Activated naive CD4-positive, alpha-beta T cell treated with anti-CD3 and anti-CD28 coated beads for 36 hours (primary cell): ENCODE measurements at places on chromosomes 11 and 22. TPM values are rescaled to one million over a fixed set of nuclear protein-coding genes. Genes with fewer than 3 reads are reported as not detected.

Gene ANO9
- 28.9 TPM for total RNA-seq

Gene FGF4
- not detected for total RNA-seq

- DNase-seq = no peak
- peaks cover 2% of the 10 kb centered on the region for H3K4me1 ChIP-seq
- H3K27me3 ChIP-seq = no peaks in the 10 kb centered on the region
- H3K4me3 ChIP-seq = no peak overlapping the region
- H3K27ac ChIP-seq = no peak overlapping the region
These were observed 2.4 kb upstream of the SPDYC start for GRCh38 chr11:65167656-65168055.

- H3K4me1 ChIP-seq = peaks cover 5% of the 10 kb centered on the region
- H3K27ac ChIP-seq = no peak overlapping the region
- H3K4me3 ChIP-seq = no peak overlapping the region
- H3K36me3 ChIP-seq = no peaks in the 10 kb centered on the region
These were observed 879.3 kb downstream of the DLG2 start for GRCh38 chr11:84747871-84748270.

DNA sequence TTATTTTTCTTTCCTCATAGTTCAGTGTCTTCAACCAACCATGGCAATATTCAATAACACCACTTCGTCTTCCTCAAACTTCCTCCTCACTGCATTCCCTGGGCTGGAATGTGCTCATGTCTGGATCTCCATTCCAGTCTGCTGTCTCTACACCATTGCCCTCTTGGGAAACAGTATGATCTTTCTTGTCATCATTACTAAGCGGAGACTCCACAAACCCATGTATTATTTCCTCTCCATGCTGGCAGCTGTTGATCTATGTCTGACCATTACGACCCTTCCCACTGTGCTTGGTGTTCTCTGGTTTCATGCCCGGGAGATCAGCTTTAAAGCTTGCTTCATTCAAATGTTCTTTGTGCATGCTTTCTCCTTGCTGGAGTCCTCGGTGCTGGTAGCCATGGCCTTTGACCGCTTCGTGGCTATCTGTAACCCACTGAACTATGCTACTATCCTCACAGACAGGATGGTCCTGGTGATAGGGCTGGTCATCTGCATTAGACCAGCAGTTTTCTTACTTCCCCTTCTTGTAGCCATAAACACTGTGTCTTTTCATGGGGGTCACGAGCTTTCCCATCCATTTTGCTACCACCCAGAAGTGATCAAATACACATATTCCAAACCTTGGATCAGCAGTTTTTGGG, at the start of gene OR51T1:
Gene OR51T1 (plus strand): TSS at position 41 of the 641 bp plus-strand sequence. CDS start 0 bp downstream, at position 41.
- no peak within 1 kb of the TSS for H3K27ac ChIP-seq
- H3K4me3 ChIP-seq = no peak within 1 kb of the TSS
- H3K27me3 ChIP-seq = no peaks in the 10 kb centered on the region
- H3K36me3 ChIP-seq = no peaks in the 10 kb centered on the region

DNA sequence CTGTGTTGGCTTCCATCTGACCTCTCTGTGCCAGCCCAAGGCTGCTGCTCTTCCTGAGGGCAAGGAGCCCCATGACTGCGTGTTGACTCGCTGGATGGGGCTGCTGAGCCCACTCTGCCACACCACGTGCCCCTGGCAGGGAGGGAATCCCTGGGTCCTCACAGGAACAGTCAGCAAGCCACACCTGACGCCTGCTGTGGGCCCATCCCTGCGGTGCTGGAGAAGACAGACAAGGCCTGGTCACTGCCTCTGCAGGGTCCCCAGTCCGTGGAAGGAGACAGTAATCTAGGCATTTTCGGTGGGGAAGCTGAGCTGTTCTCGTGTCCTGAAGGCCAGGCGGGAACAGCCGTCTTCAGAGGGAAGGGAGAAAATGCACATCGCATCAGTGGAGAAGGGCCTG, 10.6 kb upstream of the PPP6R3 start:
- no peak overlapping the region for H3K27ac ChIP-seq
- H3K36me3 ChIP-seq = peaks cover 12% of the 10 kb centered on the region
- DNase-seq = no peak
- no peaks in the 10 kb centered on the region for H3K27me3 ChIP-seq
- H3K4me3 ChIP-seq = no peak overlapping the region
